ENCODE measurements at places on chromosomes 6 and 20.

DNA sequence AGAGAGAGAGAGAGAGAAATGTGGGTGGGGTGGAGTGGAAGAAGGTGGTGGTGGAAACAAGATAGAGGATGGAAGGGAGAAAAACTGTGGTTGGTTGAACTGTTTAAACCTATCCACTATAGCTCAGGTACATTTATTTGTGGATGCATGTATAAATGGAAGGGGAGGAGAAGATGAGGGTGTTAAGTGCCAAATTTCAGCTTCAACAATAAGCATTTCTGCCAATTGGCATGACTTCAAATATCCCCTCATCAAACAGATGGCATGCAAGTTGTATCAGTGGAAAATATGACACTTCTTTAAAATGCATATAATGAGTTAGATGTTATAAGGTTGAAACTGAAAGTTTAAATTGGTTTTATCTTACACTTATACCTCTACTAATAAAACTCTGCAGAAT lies 216.1 kb downstream of the LMBRD1 start:
- DNase-seq = no peak

DNA sequence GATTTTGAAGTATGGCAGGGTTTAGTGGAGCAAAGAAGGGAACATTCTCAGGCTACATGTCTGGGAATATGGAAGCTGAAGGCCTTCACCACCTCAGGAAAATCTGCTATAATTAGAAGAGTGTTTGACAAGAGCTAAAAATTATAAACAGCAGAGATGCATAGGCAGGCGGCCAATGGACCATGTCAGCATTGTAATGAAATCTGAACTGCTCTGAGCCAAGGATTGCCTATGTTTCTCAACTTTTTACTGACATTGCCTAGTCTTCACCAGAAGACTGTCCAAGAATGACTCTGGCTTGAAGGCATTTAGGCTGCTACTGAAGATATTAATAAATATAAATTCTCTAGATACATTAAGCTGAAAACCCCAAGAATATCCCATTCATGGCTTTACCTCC lies 84.1 kb downstream of the C6orf52 start:
- no peak for DNase-seq

- peak; percentile 37 for DNase-seq
Measured at GRCh38 chr20:35604449-35604747, 11.2 kb upstream of the SPAG4 start.

DNA sequence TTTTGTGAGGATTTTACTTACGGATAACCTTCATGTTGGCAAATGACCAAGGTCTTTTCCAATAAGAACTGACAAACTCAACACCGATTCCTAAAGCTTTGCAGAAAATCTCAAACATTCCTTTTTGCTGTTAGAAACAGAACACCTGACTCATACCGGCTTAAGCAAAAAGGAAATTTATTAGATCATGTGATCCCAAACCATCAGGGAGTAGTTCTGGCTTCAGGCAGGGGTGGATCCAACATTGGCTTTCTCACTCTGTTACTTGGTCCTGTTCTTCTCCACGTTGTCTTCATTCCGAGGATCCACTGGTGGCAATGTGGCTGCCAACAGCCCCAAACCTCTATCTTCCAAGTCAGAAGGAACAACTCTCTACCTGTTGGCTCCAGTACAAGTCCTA lies 95.9 kb upstream of the PMEPA1 start:
- DNase-seq = no peak

DNA sequence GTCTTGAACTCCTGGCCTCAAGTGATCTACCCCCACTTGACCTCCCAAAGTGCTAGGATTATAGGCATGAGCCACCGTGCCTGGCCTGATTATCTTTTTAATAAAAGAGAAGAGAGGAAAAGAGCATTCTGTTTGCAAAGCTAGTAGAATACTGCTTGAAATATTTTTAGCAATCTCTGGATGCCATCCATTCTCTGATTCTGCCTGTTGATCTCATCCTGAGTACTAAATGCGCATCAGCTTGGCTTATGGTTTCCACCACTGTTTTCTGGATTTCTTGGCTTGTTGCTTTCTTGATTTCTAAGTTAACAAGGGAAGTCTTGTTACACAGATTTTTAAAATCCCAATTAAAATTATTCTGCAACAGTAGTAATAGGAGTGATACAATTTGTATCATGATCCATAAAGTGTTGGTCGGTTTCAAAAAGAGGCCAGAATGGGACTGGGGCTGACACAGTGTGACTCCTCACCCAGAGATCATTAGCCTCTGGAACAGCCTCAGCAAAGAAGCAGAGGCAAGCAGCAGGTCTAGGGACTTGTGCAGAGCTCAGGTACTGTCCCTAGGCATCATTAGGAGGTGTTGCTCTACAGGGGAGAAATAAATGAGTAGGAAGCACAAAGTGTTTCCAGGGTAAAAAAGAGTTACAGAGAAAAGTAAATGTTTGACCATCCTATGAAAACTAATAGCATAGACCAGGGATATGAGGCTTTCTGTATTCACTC lies 17.8 kb upstream of the SLC16A10 start:
- no peak for DNase-seq

Measured in epithelial cell of esophagus (primary cell).